ENCODE measurements at places on chromosomes 16 and 17. TPM values are rescaled to one million over a fixed set of nuclear protein-coding genes. Genes with fewer than 3 reads are reported as not detected.
A peak's percentile ranks its signal among the peaks of the same experiment; 100 is the strongest.

Gene DNAH3
- not detected for total RNA-seq

DNA sequence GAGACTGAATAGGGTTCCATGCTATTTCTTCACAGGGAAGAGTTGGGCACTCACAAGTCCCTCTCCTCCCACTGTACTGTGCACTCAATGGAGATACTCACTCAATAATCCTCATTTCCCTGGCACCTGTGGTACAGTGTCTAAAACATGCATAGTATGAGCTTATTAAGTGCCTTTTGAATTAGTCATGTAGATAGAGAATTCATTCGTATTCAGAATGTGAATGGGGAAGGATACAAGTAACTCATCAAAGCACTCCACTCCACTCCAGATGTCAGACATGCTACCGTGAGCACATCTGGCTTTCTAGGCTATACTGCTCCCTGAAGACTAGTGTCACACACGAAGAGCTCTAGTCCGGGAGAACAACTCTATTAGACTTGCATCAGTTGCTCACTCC lies 6.3 kb downstream of the C17orf75 start:
- no peak for DNase-seq

DNA sequence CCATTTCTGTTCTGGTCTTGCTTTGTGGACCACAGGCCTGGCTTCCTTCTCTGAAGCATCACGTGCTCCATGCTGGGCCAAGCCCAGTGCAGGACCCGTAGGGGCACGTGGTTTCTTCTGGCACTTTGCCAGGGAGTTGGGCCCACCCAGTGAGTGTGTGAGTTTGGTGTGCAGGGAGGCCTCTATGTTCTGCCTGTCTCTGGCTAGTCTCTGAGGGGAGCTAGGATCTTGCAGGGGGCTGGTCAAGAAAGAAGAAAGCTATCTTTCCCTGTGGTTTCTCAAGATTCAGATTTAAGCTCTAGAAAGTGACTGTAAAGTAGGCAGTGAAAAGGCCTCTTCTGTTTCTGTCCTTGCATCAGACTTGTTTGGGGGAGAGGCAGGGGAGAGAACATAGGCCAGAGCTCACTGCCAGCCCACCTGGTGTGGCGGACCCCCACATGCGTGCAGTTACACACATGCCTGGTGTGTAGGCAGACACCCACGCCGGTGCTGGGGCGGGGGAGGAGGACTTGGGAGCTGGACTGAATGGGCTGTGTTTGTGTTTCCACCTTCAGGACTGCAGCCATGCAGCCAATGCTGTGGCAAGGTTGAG lies 11.8 kb downstream of the LASP1 start:
- DNase-seq: peak; percentile 75

Gene CX3CL1
- not detected for total RNA-seq

DNA sequence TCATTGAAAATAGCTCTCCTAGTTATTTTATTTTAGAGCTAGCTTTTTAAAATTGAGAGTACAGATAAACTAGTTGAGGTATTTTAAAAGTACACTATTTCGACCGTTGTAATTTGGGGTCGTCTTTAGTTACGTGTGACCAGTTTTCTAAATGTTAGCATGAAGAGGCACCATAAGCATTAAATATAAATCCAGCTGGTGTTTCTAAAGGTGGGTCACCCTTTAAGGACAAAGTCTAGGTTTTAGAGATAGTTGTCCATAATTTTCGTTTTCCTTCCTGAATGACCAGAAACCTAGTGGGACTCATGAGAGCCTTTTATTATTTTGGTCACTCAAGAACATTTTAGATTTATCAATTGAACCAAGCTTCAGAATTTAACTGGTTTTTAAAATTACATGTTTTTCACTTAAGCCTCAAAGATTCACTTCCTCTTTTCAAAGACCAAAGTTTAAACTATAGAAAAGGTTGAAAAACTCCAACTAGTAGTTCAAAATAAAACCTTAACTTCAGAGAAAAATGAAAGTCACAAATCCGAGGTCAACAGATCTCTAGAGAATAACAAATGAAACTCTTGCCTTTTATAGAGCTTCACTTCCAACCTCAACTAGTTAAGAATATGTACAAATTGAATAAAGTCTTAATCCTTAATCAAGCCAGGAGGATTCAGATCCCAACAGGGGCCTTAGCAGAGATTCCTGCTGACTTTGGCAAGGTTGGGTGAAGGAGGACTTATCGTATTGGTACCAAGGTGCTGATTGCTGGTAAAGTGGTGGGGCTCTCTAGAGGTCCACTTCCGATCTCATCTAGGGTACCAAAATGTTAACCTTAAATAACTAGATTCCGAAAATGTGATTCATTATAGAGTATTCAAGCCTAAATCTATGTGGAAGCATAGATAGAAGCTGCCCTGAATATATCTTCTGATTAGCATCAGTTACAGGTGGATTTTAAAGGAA lies 32.5 kb downstream of the PHKB start:
- no peak for DNase-seq

DNA sequence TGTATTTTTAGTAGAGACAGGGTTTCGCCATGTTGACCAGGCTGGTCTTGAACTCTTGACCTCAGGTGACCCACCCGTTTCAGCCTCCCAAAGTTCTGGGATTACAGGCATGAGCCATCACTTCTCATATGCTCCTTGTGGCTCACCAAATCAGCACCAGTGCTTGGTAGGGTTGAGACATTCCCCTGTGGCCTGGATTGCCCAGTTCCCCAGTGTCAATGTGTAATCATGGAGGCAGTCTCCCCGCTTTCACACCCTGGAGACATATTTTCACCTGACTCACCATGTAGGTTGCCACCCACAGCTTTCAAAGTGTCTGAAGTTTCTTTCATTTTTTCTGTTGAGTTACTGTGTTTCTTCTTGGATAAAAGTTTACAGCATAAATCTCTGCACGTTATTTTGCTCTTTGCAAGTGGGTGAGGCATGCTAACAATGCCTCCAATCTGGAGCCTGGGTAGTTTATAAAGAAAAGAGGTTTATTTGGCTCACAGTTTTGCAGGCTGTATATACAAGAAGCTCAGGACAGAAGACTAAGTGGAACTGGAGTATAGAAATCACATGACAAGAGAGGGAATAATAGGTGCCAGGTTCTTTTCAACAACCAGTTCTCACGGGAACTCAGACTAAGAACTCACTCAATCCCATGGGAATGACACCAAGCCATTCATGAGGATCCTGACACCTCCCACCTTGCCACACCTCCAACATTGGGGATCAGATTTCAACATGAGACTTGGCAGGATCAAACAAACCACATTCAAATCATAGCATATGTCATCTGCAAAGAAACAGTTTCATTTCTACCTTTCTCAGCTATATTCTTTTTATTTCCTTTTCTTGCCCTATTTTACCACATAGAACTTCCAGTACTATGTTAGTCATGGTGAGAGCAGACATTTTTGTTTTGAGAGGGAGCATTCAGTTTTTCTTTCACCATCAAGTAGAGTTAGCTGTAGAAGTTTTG lies 113.2 kb downstream of the PHKB start:
- DNase-seq: peak; percentile 24

DNA sequence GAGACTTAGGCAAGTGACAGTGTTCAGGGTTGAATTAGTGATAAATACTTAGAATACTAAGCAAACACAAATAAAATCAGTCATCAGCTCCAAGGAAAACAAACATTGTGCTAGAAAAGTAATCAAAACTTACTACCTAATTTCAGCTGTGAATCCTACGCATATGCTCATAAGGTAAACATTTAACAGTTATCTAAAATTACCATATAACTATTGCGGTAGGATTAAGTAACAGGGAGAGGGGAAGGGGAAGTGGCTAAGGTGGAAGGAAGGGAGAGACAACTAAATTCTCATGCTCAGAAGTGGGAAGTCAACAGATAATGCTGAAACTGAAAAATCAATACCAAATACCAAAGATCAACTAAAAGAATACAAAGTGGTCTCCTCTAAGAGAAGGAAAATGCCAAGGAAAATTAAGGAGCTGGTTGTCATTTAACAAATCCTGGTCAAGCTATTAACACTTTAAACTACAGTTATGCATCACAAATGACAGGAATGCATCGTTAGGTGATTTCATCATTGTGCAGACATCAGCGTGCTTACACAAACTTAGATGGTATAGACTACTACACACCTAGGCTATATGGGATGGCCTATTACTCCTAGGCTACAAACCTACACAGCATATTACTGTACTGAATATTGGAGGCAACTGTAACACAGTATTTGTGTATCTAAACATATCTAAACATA lies 20.0 kb downstream of the USP32 start:
- no peak for DNase-seq

DNA sequence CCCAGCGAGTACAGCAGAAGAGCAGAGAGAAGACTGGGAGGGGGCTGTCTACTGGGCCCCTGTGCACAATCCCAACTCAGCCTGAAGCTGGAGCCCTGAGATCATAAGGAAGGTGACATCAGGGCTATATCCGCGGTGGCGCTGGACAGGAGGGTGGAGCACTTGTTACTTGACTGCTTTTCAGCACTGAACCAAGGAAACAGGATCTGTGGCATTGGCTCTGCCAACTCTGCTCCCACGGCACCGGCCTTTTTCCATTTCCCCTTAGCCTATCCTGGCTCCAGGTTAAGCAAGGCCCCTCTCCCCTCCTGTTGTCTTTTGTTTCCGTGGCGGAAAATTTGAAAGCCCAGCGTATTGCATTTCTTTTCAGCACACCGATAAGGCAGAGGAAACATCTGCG lies 125.0 kb upstream of the IRX3 start:
- DNase-seq: no peak

DNA sequence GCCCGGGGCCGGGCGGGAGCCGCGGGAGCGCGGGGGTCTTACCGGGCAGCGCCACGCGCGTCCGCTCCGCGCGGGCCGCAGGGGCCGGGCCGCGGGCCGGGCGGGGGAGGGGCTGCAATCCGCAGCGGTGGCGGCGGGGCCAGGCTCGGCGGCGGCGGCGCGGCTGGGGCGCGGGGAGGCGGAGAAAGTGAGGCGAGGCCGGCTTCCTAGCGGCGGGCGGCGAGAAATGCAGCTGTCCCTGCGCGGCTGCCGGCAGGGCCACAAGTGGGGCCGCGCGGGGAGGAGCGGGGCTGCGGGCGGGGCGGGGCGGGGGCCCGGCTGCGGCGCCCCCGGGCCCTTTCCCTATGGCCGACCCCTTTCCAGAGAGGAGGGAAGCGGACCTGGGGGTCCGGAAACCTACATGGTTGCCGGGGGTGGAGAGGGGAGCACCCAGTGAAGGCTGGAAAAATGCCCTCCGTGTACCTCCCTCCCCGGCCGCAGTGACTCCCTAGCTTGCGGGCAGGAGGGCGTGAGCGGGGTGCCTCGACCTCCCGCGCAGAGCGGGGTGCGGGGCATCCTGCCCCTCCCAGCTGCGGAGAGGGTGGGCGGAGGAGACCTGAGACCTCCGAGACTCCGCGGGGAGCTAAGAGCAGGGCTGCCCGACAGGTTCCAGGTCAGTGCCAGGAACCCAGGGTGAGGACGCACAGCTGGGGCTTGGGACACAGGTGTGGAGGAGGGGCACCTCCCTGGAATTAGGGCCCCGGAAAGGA lies at the start of gene CUEDC1:
Gene CUEDC1, minus strand, starts transcription at position 230 of the 749 bp plus-strand sequence. CDS start 69,848 bp downstream, outside the sequence.
- peak; percentile 75 for DNase-seq

Gene TEKT5
- total RNA-seq: not detected
